ENCODE measurements at places on chromosomes 2 and 18. TPM values are rescaled to one million over a fixed set of nuclear protein-coding genes. Genes with fewer than 3 reads are reported as not detected.

The THADA gene
- polyA plus RNA-seq, result 25.6 TPM

The ST8SIA3 gene
- 0.28 TPM for polyA plus RNA-seq

The ATP6V1C2 gene
- 0.06 TPM for polyA plus RNA-seq

- H3K4me1 ChIP-seq, result no peaks in the 10 kb centered on the region
- no peaks in the 10 kb centered on the region for H3K36me3 ChIP-seq
- no peak overlapping the region for H3K27ac ChIP-seq
- DNase-seq, result no peak
- H3K27me3 ChIP-seq, result no peaks in the 10 kb centered on the region
Observed at GRCh38 chr18:30582078-30582477, 460.5 kb downstream of the DSC3 start.

GRCh38 chr2:238851761-238852160, 3.9 kb downstream of the TWIST2 start:
- no peak for DNase-seq
- no peaks in the 10 kb centered on the region for H3K36me3 ChIP-seq
- no peak overlapping the region for H3K4me3 ChIP-seq
- no peak overlapping the region for H3K27ac ChIP-seq
- no peaks in the 10 kb centered on the region for H3K27me3 ChIP-seq

DNA sequence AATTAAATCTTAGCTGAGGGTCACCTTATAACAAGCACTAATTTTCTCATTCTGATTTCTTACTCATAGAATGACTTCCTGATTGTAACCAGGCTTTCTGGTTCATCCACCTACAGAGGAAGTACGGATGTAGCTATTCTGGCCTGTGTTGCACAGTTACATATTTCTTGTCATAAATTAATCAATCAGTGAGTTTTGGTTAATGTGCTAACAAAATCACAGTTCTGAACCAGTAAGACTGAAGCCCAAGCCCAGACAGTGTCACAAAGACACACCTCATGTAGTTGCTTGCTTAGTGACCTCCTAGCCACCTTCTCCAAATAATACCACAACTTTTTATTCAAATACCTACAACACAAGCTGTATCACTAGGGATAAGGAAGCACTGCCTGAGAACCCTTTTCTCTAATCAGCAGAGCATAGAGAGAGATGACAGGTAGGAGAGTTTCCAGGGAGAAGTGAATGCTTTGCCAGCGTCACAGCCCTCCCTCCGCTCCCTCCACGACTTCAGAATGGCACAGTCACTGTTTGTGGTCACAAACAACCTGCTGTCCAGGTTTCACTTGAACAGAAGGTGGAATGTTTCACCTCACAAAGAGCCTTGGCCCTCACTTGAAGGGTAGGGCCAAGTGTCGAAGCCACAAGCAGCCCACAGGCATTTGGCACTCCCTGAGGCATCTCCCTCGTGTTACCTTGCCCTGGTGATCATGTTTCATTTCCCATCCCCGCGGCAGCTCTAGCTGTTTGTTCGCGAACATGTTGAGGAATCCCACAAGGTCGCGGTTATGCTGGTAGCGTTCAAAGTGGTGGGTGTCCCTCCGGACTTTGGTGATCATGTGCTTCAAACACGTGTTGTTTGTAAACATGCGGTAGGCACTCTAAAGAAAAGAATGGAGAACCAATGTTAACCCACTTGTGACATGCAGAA, 120.8 kb upstream of the STK17B start:
- H3K27ac ChIP-seq, result no peak overlapping the region
- H3K36me3 ChIP-seq, result no peaks in the 10 kb centered on the region
- H3K27me3 ChIP-seq, result no peaks in the 10 kb centered on the region

DNA sequence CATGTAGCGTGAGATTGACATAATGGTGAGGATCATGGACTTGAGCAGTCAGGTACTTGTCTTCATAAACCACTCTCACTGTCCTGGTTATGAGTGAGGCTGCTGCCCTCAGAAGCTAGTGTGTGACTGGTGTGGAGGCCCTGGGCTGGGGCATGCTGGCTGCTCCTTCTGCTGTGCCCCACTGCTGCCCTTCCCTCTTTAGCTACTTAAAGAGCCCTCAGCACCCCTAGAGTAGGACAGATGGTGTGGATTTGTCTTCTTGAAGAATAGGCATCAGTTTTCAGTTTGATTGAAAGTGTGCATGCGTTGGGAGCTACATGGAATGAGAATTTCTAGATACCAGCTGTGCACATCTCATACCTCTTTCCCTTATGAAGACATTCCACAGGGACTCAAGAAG, 15.4 kb downstream of the CPLX4 start:
- H3K4me1 ChIP-seq, result no peaks in the 10 kb centered on the region
- H3K27me3 ChIP-seq, result peaks cover 33% of the 10 kb centered on the region
- no peaks in the 10 kb centered on the region for H3K36me3 ChIP-seq
- H3K4me3 ChIP-seq, result no peak overlapping the region
- H3K27ac ChIP-seq, result no peak overlapping the region

DNA sequence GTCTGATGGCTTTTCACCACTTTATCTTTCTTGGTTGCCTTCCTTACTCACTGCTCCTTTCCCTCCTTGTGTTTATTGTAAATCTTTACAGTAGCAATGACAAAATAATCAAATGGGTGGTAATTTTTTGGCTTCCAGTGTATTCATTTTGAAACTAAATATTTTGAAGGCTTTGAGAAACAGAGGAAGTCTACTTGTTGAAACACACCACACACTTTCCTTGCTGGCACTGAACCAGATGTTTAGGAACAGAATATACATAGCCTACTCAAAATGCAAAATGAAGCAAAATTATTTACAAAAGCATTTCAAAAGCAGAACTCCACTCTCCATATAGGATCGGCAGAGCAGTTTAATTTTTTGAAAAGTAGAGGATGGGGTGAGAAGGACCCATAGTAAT, 189.8 kb downstream of the LTBP1 start:
- peak overlapping the region; percentile 86 for H3K27ac ChIP-seq
- H3K36me3 ChIP-seq, result peaks cover 20% of the 10 kb centered on the region
- no peaks in the 10 kb centered on the region for H3K27me3 ChIP-seq

DNA sequence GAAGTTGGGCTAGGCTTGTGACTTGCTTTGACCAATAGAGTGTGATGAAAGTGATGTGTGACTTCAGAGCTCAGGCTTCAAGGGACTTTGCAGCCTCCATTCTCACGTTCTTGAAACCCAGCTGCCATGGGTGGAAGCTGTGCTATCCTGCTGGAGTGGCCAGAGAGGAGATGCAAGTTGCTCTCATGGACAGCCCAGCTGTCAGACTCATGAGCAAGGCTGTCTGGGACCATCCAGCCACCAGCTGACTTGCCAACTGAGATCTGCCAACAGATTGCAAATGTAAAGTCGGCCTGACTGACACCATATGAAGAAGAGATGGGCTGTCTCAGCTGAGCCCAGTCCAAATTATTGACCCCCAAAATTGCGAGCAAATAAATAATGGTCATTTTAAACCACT, 226.4 kb upstream of the CXCR4 start:
- no peaks in the 10 kb centered on the region for H3K27me3 ChIP-seq
- no peaks in the 10 kb centered on the region for H3K36me3 ChIP-seq
- H3K4me1 ChIP-seq, result no peaks in the 10 kb centered on the region
- no peak for DNase-seq
- H3K4me3 ChIP-seq, result no peak overlapping the region

- no peaks in the 10 kb centered on the region for H3K4me1 ChIP-seq
- H3K27me3 ChIP-seq, result peaks cover 7% of the 10 kb centered on the region
- no peaks in the 10 kb centered on the region for H3K36me3 ChIP-seq
Observed at GRCh38 chr18:11035814-11036495, 113.4 kb downstream of the PIEZO2 start.

GRCh38 chr2:76170856-76171255, 460.1 kb upstream of the GCFC2 start:
- no peak overlapping the region for H3K4me3 ChIP-seq
- no peaks in the 10 kb centered on the region for H3K36me3 ChIP-seq
- no peak overlapping the region for H3K27ac ChIP-seq
- H3K4me1 ChIP-seq, result no peaks in the 10 kb centered on the region

- DNase-seq, result no peak
- H3K27me3 ChIP-seq, result no peaks in the 10 kb centered on the region
- H3K4me3 ChIP-seq, result no peak overlapping the region
- H3K4me1 ChIP-seq, result peaks cover 42% of the 10 kb centered on the region
- peak overlapping the region; percentile 81 for H3K27ac ChIP-seq
Observed at GRCh38 chr2:18987592-18988073, 370.8 kb downstream of the OSR1 start.

DNA sequence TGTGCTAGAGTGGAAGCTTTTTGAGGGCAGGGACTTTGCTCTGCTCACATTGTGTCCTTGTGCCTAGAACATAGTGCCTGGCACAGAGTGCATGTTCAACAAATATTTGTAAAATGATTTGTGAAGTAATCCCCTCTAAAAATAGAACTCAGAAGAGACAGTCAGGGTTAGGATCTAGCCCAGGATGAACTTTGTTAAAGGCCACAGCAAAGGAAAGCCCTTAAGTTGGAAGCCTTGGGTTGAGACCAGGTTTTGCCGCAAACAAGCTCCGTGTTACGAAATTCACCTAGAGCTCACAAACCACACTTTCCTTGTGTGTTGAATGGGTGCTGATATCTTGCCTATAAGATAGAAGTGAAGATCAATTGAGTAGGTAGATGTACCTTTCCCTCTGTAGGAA, 84.2 kb downstream of the SETBP1 start:
- H3K4me1 ChIP-seq, result no peaks in the 10 kb centered on the region
- no peak overlapping the region for H3K4me3 ChIP-seq
- no peaks in the 10 kb centered on the region for H3K36me3 ChIP-seq
- H3K27me3 ChIP-seq, result no peaks in the 10 kb centered on the region
- no peak overlapping the region for H3K27ac ChIP-seq

GRCh38 chr18:35284841-35285240, 5.2 kb downstream of the ZSCAN30 start:
- no peaks in the 10 kb centered on the region for H3K36me3 ChIP-seq
- H3K27ac ChIP-seq, result no peak overlapping the region
- no peak for DNase-seq
- H3K4me3 ChIP-seq, result no peak overlapping the region

DNA sequence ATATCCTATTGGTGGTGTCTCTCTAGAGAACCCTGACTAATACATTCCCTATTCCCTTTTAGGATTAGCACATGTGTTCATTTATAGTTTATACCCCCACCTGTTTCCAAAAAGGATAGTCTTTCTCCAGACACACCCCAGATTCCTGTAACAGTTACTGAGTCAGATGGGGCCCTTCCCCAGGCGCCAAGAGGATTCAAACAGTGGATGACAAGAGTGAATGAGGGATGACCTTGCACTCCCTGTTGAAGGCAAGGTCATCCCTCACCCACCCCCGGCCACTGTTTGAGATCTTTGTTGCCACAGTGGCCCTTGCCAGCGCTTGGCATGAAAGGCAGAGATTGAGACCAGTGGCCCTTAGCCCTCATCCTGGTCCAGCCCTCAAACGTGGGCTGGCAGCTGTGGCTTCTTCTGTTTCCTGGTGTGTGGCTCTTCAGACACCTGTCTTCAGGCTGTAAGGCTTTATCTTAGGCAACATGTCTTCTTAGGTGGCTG, 15.3 kb upstream of the REEP1 start:
- no peaks in the 10 kb centered on the region for H3K4me1 ChIP-seq
- no peaks in the 10 kb centered on the region for H3K36me3 ChIP-seq
- H3K27me3 ChIP-seq, result no peaks in the 10 kb centered on the region
- H3K27ac ChIP-seq, result no peak overlapping the region

GRCh38 chr18:45339810-45340550, 275.3 kb upstream of the SLC14A2 start:
- H3K36me3 ChIP-seq, result no peaks in the 10 kb centered on the region
- DNase-seq, result no peak
- no peaks in the 10 kb centered on the region for H3K4me1 ChIP-seq
- no peaks in the 10 kb centered on the region for H3K27me3 ChIP-seq
- H3K27ac ChIP-seq, result no peak overlapping the region

DNA sequence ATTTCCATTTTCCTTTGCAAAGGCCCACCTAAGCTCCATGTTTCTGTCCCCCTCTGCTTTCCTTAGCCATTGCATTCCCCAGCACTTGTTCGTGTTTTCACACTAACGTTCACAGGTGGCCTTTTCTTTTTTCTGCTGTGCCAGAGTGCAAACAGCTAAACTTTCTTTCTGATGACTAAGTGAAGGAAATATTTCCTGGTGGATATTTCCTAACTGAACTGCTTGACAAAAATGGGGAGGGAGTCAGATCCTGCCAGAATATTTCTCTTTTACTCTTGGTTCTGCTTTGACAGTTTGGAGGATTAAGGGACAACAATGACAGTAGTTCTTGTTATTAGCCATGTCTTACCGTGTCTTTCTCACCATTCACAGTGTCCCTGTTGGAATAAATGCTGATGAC, 344.0 kb downstream of the ARHGAP15 start:
- peaks cover 4% of the 10 kb centered on the region for H3K4me1 ChIP-seq
- no peaks in the 10 kb centered on the region for H3K36me3 ChIP-seq
- no peaks in the 10 kb centered on the region for H3K27me3 ChIP-seq
- no peak overlapping the region for H3K4me3 ChIP-seq
- peak overlapping the region; percentile 10 for H3K27ac ChIP-seq

DNA sequence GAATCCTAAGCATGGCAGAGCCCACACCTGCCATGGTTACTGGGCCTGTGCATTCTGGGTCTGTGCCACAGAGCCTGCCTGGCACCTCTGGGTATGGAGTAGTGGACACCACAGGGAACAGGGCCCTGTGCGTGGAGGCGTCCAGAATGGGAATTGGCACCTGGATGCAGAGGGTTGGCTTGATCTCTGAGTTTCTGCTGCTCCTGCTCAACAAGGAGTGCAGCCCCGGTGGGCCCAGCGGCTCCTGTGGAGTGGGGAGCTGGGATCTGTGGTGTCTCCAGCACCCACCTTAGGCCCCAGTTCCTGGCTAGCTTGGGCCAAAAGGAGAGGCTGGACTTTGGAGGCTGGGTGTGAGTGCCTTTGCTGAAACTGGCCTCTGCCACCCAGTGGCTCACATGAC, 7.9 kb upstream of the ANKRD62 start:
- no peaks in the 10 kb centered on the region for H3K36me3 ChIP-seq
- DNase-seq, result no peak
- no peak overlapping the region for H3K27ac ChIP-seq
- H3K4me3 ChIP-seq, result no peak overlapping the region
- no peaks in the 10 kb centered on the region for H3K27me3 ChIP-seq
- no peaks in the 10 kb centered on the region for H3K4me1 ChIP-seq

DNA sequence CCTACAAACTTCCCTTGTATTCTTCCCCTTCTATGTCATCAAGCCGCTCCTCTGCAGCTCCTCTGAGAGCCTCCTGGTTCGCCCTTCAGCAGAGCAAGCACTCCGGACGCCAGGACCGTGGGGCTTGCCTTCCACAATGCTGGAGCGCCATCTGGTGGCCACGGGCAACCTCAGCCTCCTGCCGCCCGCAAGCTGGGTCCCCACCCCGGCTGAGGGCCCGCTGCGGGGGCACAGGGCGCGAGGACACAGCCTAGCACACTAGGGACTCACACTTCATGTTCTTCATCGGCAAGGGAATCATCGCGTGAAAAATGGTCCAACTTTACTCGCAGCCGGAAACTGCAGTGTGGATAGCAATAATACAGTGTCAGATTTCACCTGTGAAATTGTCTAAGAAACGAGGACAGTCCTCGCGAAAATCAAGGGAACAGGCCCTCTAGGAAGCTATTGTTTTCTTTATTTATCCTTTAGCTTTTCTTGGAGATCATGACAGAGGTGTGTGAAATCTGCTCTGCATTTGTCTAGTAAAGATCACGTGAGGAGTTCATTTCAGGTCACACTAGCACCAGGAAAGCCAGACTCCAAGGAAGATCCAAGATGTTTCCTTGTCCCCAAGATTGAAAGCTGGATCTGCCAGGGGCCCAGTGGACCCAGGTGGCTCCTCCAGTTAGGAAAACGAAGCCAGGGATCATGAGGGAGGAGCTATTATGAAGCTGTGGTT, 5.8 kb downstream of the PRLH start:
- peaks cover 16% of the 10 kb centered on the region for H3K4me1 ChIP-seq
- H3K4me3 ChIP-seq, result peak overlapping the region; percentile 17
- no peaks in the 10 kb centered on the region for H3K36me3 ChIP-seq
- H3K27ac ChIP-seq, result peak overlapping the region; percentile 21
- no peaks in the 10 kb centered on the region for H3K27me3 ChIP-seq

GRCh38 chr2:3171564-3172264, 205.9 kb downstream of the EIPR1 start:
- DNase-seq, result no peak
- H3K4me1 ChIP-seq, result no peaks in the 10 kb centered on the region
- H3K36me3 ChIP-seq, result peaks cover 38% of the 10 kb centered on the region
- no peak overlapping the region for H3K27ac ChIP-seq
- no peak overlapping the region for H3K4me3 ChIP-seq

Measured in SK-N-SH (cell line).